ENCODE measurements at places on chromosomes 7 and 10.

DNA sequence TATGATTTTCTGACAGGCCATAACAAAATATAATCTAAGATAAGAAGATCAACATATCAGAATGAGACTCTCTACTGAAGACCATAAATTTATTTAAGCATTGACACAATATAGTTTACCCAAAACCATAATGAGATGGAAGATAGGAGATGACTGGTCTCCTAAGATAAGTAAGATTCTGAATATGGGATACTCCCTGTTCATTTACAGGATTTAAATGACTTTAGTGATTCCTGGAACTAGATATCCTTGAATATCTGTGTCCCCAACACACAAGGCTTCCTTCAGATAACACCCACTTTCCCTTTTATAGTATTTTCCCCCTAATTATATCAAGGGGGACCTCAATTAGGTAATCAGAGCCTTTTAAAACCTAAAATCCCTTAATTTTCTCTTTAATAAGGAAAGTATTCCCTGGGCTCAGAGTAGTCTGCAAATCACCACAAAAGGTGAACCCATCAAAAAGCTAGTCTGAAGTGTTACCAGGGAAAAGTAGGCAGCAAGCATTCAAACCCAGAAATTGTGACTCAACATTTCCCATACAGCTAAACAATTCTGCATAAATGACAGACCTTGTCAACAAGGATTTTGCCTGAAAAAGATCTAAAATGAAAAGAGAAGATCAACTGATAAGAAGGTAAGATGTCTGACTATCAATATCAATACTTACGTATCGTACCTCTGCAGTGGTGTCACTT, 99.9 kb downstream of the CNOT4 start:
- DNase-seq, result no peak

GRCh38 chr10:60444494-60445064, 54.9 kb upstream of the ANK3 start:
- no peak for DNase-seq

GRCh38 chr7:107638594-107638993, 22.0 kb upstream of the SLC26A4 start:
- no peak for DNase-seq

DNA sequence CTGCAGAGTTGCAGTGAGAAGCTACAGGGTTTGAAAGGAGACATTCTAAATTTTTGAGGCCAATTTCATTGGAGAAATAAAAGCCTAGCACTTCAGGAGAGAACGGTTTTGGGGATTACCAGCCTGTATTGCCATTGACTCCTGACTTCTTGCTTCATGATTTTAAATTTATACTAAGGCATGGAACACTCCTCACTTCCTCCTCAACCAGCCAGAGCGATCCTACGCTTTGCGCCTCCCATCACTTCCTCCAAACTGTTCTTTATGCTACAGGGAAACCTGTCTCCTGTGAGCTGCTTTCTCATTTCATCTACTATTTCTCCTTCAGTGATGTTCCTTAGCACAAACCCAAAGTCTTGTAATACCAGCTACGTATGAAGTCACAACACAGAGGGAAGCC, 495.1 kb downstream of the SUGCT start:
- DNase-seq, result no peak

DNA sequence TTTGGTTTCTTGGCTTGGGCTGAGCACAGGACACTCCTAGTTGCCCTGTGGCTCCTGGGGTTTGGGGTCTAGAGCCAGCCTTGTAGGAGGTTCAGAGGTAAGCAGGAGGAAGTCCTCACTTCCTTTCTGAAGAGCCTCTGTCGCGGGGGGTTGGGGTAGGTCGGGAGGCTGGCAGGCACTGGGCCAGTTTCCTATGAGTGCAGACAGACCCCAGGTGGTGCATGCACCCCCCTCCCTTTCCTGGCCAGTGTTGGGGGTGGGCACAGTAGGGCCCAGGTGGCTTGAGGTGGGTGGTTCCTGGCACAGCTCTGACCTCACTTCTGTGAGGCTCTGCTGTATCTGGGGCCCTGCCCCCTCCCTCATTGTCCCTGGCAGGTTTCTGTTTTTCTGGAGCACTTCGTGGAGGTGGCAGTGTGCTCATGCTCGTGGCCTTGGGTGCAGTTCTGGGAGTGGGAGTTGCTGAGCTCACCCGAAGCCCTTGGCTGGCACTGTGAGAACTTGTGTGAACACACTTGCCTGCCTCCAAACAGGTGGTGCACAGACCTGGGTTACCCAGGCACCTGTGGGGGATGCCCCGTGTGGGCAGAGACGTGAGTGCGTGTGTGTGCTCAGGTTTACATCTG, 1.8 kb downstream of the PALD1 start:
- no peak for DNase-seq

DNA sequence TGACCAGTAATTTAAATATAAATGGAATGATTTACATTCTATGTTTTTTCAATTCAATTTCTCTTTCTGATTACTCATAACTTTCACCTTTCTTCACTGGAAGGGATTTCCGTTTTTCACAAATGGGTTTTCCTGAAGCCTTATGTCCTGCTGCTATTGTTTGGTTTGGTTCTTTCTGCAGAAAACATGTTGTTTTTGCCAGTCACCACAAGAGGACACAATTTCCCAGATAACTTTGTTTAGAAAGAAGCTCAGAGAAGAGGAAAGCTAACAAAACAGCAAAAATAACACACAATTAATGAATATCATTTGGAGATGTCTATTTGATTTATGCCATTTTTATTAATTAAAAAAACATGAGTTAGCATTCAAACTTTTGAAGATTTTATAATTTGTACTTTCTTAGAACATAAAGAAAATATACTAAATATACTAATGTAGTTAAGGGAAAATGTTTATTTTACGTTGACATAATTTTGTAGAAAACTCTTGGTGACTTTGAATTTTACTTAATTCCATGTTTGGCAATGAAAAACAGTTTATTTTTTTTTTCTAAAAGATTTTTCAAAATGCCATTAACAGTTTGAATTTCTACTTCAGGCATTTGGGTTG, 4.6 kb upstream of the TWIST1 start:
- no peak for DNase-seq

DNA sequence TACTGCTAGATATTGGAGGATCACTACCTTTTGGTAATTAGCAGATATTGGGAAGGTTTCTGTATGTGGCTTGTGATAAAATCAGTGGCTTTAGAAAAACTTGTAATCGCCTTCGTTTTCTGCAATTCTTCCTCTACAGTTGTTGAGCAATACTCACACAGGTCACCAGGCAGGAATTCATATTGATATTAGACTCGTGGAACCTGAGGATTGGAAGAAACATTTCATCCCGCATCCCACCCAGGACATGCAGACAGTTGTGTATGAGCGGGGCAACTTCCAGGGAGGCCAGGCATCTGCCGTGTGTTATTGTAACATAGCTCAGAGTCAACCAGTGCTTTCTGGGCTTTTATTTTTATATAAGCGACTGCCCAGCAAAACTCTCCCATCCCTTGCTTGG, 821.3 kb downstream of the LRMDA start:
- no peak for DNase-seq

GRCh38 chr7:39221901-39222300, 244.2 kb downstream of the POU6F2 start:
- no peak for DNase-seq

- DNase-seq, result no peak
Observed at GRCh38 chr10:12961416-12962205, 39.9 kb downstream of the CCDC3 start.

GRCh38 chr7:66790725-66791124, 50.2 kb downstream of the RABGEF1 start:
- DNase-seq, result no peak

DNA sequence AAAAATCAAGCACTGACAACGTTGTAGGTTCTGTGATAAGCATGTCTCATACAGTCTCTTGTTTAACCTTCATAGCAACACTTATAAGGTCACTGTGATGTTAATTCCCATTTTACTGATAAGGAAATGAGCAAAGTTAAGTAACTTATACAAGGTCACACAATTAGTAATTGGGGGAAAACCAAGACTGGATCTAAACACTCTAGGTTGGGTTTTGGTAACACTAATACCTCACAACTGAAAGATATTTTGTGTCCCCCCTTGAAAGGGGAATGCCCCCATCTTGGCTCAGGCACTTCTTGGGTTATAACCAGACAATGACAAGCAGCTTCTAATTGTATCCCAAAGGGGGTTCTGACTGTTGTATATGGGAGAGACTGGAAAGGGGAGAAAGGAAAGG, 36.0 kb upstream of the ABCB4 start:
- no peak for DNase-seq

- DNase-seq, result no peak
Observed at GRCh38 chr10:89332123-89332633, 4.4 kb downstream of the IFIT3 start.

DNA sequence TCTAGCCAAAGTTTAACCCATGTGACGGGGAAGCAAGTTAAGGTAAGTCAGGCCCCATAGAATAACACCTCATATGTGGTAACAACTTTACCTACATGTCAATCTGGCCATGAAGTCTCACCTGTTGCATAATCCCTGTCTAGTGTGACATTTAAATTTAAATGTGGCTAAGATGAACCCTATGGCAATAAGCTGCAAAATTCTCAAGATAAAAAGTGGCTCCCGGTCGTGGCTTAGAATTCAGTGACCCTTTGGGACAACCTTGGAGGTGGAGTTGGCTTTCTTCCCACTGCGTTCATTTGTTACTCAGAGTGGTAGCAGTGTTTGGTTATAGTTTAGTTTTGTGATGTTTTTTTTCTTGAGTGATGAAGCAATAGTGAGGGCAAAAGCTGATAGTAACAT, 90.6 kb downstream of the ARID5B start:
- no peak for DNase-seq

- no peak for DNase-seq
Observed at GRCh38 chr7:149770728-149771636, 2.4 kb downstream of the ZNF467 start.

GRCh38 chr7:38222481-38223096, 44.5 kb downstream of the STARD3NL start:
- no peak for DNase-seq

GRCh38 chr7:130921391-130922180, 187.6 kb upstream of the KLF14 start:
- no peak for DNase-seq

DNA sequence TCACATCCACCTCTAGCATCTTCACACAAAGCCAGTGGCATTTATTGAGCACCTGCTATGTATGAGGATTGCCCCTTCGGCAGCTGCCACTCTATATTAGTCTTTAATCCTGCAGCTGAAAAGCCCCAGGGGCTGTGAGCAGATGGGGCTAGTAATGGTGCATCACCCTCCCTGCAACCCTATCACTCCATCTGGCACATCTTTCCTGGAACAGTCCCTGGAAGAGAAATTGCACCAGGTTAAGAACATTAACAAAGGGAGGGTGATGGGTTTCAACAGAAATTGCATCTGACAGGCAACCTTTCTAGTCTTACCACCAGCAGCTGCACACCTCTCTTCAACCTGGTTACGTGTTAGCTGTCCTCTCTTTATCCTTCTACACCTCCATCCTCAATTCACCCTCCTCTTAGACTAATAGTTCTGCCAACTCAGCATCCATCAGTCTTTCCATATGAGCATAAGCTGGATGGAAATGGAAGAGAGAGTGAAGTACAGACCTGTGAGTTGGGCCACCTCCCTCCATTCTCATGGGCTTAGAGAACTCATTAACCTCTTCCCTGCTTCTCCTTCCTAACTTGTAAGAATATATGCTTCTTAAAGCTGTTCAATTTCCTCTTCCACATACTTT, 168.6 kb upstream of the NEBL start:
- DNase-seq, result no peak

DNA sequence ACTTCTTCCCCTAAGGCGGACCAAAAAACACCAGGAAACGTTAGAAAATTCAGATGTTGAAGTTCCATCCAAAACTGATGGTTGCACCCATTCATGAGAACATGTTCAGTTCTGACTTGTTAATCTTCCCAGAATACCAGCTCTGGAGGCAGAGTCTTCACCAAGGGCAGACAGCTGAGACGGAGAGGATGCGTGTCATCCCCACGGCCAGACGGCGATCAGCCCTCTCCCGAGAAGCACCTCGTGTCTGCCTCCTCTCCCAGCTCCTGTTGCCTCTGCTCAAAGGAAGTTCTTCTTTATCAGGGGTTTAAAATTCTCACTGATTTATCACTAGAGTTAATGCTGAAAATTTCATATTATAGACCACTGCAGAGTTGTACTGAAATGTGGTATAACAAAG, 269.7 kb downstream of the ZMYND11 start:
- DNase-seq, result no peak

- no peak for DNase-seq
Observed at GRCh38 chr10:78959217-78959923, 109.4 kb upstream of the ZMIZ1 start.

DNA sequence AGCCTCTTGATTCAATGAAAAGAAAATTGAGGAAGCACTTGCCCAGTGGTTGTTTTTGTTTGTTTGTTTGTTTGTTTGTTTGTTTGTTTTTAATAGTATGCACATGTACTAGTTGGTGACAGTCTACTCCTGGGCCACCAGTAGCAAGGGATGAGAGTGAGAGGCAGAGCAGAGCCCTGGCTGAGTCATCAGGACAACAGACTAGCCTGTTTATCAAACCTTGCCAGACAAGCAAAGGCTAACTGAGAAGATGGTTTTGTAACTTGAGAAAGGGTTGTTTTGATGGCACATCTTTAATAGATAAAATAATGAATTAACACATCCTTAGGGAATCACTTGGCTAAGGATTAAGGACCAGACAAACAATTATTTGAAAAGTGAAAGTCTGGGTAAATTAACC, 78.1 kb downstream of the INHBA start:
- no peak for DNase-seq

- DNase-seq, result no peak
Observed at GRCh38 chr7:131546583-131547141, 9.8 kb downstream of the PODXL start.

DNA sequence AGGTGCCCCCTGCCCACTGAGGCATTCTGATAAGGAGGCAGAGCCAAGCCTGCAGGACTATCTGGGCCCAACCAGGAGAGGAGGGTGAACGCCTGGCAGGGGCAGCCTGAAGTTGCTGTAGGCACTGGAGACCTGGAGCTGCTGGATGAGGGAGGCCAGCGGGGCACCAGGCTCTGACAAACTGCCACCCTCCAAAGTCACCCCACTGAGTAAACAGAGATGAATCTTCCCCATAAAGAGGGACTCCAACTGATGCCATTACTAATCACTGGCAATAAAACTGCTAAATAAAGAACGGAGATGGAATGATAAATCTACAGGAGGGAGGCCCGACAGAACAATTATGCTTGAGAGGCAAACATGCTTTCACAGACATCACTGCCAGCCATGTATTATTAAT, 44.2 kb downstream of the DRGX start:
- DNase-seq, result no peak

DNA sequence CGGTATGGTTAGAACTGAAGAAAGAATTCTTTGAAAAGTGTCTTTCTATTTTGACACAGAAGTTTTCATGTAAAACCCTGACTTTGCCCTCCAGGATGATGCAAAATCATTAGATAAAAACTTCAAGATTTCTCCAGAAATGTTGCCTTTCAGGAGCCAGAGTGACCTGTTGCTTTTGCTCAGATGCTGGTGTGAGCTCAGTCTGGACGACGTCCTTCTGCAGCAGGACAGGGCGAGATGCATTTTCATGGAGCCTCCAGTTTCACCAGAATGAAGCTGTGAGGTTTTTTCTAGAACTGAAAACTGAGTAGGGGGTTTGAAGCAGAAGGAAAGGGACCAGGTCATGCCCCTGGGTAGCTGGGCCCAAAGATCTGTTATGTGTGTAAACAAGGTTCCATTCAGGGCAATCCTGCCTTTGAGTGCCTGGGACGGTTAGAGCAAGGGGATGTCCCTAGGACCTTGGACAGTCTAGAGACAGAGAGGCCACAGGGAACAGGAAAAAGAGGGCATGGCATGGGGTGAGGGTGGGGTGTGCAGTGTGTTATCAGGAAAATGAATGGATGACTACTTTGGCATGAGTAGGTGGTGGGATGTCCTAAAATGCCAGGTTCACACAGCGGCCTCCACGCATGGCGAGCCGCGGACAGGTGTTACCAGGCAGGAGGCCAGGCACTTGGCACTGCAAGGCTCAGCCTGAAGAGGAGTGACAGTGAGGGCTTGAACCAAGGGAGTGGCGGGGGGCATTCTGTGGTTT, 356.3 kb downstream of the CXCL12 start:
- no peak for DNase-seq

All from activated CD8-positive, alpha-beta memory T cell treated with anti-CD3 and anti-CD28 coated beads for 1 hour (primary cell).